ENCODE measurements at places on chromosomes 3 and 15.
A peak's percentile ranks its signal among the peaks of the same experiment; 100 is the strongest.

GRCh38 chr3:56781762-56782161 lies 20.0 kb downstream of the ARHGEF3 start:
- DNase-seq, result no peak

GRCh38 chr15:84699538-84700191 lies 16.3 kb downstream of the SEC11A start:
- DNase-seq, result no peak

- DNase-seq, result no peak
Observed at GRCh38 chr3:9301798-9302197, 52.4 kb upstream of the SRGAP3 start.

DNA sequence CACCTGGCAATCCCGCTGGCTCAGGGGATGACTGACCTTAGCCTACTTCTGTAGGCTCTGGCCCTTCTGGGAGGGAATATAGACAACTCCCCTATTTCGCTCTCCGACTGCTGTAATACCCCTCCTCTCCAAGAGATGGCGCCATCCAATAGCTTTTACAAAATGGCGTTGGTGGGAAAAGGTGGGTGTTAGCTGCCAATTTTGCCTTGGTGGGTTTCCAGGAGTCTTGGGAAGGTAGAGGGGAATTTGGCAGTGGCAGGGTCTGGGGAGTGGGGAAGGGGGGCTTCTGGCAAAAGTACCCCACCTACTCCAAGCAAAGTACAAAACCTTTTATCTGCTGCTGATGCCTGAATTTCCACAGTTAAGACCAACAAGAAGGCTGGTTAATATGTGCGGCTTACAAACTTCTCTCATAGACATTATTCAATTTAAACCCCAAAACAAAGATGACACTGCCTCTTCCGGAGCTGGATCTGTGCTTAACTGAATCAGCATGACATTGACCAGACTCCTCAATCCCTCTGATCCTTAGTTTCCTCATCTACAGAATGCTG lies 62.1 kb downstream of the RASGRF1 start:
- DNase-seq, result peak; percentile 52

GRCh38 chr3:23888617-23889228 lies 28.1 kb downstream of the NKIRAS1 start:
- peak; percentile 27 for DNase-seq

DNA sequence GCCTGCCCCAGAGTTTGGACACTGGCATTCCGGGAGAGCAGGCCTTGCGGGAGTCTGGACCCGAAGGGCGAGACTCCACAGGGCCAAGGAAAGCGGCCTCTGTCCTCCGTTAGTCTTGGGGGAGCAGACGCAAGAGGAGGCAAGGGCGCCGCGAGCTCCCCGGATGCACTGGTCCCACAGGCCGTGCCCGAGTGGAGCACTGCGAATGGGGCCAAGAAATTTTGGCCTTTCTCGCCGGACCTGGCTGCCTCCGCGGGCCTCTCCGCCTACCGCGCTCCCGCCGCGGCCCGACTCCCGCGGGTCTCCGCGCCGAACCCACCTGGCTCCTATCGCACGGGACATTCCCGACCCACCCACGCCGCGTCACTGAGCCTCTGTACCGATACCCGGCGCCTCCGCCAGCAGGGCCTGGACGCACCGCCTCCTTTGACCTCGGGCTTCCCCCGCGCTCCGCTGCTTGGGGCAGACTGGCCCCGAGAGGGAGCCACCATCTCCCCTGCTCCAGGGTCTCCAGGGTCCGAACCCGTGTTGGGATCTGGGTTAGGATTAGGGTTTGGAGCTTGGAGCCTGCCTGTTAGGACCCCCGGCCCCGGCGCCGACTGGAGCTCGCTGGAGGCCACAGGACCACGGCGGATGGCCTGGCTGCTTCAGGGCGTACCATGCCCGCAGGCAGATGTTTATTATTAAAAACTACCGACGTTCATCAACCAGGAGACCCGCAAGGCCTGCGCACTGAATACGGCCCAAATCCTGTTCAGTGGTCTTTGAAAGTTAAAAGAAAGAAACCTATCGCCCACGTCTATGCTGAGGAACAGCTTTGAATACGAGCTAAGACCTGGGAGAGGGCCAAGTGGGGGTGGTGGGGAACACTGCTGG lies 11.7 kb downstream of the SHOX2 start:
- DNase-seq, result no peak

DNA sequence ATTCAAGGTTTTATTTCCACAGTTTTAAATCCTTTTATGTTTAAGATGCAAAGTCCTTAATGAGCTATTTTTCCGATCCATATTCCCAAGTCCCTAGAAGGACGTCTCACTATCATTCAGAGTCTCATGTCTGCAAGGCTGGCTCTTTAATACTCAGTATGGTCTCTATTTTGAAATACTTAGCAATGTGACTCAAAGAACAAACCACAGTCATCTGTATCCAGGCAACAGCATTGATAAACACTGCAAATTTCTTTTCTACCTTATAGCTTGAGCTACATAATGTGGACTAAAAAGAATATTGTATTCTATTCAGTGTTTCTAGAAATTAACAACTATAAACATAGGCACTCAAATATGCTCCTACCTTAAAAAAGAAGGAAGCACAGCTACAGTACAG lies 588.3 kb upstream of the NAALADL2 start:
- no peak for DNase-seq

DNA sequence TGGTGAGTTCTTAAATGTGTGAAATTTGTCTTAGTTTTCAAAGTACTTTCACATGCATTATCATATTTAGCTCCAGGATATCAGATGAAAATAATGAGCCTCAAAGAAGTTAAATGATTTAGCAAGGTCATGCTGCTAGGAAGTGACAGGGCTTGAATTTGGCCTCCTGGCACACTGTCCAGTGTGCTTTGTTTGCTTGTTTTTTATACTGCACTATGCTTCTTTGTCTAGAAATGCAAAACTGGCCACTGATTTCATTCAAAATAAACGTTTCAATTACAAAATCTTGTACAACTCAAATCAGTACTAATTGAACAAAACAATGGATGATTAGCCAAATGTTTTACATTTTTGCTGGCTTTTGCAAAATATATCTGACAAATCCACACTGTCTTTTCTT lies 583.3 kb upstream of the CBLB start:
- DNase-seq, result no peak

GRCh38 chr3:183823963-183824362 lies 1.4 kb downstream of the MAP6D1 start:
- no peak for DNase-seq

DNA sequence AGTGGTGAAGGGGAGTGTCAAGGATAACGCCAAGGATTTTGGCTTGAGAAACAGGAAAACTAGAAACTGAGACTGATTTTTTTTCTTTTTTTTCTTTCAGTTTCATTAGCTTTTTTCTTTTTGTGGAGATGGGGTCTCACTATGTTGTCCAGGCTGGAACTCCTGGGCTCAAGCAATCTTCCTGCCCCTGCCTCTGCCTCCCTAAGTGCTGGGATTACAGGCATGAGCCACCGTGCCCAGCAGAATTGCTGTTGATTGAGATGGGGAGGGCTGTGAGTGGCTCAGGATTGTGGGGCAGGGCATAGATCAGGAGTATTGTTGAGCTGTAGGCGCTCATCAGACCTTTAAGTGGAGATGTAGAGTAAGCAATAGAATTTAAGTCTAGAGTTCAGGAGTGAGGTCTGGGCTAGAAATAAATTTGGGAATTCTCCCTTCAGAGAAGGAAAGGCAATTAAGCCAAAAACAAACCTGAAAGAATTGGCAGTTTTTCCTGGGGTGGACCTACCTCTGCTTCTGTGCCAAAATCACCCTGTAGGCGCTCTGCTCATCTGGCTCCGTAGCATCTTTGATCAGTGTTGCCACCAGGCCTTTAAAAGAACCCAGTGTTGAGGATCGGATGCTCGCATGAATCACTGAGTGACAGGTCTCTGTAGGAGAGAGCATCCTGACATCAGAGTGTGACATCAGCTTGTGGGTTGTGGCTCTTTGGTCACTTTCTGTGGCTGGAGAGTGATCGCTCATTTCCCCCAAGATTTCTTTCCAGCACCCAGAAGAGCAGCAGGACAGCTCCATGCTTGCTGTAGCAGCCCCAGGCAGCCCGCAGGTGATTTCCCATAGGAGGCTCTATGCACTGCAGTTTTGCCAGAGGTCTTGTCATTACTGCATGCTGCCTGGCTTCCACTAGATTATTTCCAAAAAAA lies 15.8 kb downstream of the ABHD17C start:
- DNase-seq, result no peak

DNA sequence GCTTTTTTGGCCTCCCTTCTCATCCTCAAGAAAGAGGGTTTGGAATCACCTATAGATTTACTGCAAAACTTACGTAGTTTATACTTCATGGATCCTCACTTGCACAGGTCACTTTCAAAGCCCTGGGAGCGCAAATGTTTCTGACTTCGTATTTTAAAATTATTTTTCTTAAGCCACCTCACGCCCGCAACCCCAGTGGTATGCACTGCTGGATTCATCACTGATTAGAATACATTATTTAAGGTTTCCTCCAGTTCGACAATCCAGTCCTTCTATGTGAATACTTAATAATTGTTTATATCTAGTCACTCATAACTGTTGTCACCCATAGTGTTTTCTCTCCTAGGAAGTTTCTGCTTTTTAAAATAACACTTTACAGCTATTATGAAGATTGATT lies 339.9 kb downstream of the CHL1 start:
- no peak for DNase-seq

GRCh38 chr3:160174621-160175020 lies 50.6 kb upstream of the C3orf80 start:
- DNase-seq, result no peak

DNA sequence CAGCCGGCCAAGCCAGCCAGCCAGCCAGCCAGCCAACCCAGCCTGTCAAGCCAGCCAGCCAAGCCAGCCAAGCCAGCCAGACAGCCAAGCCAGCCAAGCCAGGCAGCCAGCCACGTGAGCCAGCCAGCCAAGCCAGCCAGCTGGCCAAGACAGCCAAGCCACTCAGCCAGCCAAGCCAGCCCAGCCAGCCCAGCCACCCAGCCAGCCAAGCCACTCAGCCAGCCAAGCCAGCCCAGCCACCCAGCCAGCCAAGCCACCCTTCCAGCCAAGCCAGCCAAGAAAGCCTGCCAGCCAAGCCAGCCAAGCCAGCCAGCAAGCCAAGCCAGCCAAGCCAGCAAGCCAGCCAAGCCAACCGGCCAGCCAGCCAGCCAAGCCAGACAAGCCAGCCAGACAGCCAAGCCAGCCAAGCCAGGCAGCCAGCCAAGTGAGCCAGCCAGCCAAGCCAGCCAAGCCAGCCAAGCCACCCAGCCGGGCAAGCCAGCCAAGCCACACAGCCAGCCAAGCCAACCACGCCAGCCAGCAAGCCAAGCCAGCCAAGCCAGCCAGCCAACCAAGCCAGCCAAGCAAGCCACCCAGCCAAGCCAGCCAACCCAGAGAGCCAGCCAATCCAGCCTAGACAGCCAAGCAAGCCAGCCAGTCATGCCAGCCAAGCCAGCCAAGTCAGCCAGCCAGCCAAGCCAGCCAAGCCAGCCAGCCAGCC lies 199.5 kb downstream of the GOLGA6L6 start:
- no peak for DNase-seq

DNA sequence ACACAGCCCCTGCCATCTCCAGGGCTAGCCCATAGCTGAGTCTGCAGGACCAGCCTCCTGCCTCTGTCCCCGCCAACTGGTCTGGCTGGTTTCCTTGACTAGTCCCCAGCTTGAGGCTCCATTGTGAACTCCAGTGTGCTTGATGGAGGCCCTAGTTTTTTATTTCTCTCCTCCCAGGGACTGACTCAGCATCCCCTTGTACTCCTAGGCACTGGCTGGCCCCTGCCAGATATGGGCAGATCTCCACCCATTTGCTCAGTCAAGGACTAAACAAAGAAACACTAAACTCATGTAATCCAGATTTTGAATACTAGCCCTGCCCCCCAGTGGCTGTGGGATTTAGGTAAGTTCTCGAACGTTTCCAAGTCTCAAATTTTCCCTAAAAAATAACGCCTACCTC lies 415.4 kb upstream of the RORA start:
- DNase-seq, result no peak

- DNase-seq, result peak; percentile 51
Observed at GRCh38 chr15:63374686-63375520, 6.7 kb downstream of the CA12 start.

DNA sequence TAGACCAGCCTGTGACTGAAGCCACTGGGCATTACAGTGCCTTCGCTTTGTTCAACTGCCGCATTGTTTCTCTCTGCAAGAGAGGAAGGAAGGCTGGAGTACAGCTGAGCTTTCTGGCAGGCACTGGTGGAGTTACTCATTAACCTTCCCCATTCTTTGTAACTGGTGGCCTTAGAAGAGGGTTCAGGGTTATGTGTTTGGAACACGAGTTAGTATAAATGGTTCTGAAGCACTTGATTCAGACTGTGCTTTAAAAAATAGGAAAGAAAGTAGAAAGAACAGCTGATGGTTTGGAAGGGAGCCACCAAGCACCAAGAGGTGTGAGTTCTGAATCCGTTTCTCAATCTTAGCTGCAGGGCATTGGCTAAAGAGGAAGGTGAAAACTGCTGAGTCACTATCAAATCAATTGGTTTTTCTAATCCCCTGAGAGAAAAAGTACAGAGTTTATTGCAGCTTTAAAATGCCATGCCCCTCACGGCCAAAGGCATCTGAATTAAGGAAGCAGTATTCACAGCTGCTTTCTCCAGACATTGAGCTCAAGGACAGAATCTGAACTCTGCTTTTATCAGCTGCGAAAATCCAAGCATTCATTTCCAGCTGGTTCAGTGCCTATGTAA lies 3.6 kb downstream of the HGD start:
- DNase-seq, result no peak

DNA sequence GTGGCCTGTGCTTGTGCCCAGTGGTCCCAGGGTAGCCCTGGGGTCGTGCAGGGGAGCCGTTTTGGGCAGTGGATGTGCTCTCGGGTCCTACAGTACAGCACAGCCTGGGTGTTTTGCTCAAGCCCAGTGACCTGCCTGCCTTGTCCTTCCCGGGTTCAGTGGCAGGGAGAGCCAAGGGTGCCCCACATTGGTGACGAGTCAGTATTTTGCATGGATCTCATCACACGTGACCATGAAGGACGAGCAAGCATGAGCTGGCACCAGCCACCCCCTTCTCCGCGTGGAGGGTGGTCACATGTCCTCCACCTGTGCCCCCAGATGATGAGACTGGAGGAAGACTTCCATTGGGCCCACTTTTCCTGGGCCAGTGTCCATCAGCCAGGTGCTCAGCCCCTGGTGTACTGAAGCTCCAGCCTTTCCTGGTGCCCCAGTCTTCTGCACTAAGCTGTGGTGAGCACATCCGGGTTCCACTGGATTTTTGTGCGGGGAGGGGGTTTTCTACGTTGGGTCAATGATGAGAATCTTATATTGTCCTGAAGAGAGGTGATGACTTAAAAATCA lies 197.5 kb downstream of the UBE3A start:
- DNase-seq, result no peak
